ENCODE measurements at places on chromosomes 6 and 20. TPM values are rescaled to one million over a fixed set of nuclear protein-coding genes. Genes with fewer than 3 reads are reported as not detected.

DNA sequence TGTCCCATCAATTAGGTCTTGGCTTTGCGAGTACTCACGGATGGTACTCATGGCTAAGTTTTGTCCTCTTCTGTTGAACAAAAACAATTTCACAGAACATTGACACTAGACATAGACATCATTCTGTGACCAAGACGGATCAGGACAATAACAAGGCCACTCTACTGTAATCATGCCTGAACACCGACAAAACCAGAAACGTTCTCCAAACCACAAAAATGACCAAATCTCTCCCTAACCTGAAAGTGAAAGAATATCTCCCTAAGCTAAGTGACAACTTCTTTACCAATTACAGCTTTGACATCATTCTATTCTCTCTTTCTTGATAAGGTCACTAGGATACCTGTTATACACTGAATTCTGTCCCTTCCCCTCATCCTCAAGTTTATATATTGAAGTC, 40.0 kb upstream of the SLC2A12 start:
- no peaks in the 10 kb centered on the region for H3K4me1 ChIP-seq
- no peaks in the 10 kb centered on the region for H3K36me3 ChIP-seq
- no peak for DNase-seq
- peaks cover 2% of the 10 kb centered on the region for H3K27me3 ChIP-seq

GRCh38 chr20:19903168-19903811, 113.9 kb upstream of the NAA20 start:
- DNase-seq, result no peak
- no peak overlapping the region for H3K27ac ChIP-seq
- H3K4me3 ChIP-seq, result no peak overlapping the region

- H3K27me3 ChIP-seq, result no peaks in the 10 kb centered on the region
- no peak overlapping the region for H3K4me3 ChIP-seq
- no peak overlapping the region for H3K27ac ChIP-seq
Measured at GRCh38 chr6:44444853-44445252, 57.3 kb downstream of the CDC5L start.

The MTFR2 gene
- total RNA-seq, result 1.3 TPM

The TMEM170B gene
- total RNA-seq, result 1.4 TPM

Data from T-cell (primary cell).